ENCODE measurements at places on chromosomes 12 and 14. TPM values are rescaled to one million over a fixed set of nuclear protein-coding genes. Genes with fewer than 3 reads are reported as not detected.

DNA sequence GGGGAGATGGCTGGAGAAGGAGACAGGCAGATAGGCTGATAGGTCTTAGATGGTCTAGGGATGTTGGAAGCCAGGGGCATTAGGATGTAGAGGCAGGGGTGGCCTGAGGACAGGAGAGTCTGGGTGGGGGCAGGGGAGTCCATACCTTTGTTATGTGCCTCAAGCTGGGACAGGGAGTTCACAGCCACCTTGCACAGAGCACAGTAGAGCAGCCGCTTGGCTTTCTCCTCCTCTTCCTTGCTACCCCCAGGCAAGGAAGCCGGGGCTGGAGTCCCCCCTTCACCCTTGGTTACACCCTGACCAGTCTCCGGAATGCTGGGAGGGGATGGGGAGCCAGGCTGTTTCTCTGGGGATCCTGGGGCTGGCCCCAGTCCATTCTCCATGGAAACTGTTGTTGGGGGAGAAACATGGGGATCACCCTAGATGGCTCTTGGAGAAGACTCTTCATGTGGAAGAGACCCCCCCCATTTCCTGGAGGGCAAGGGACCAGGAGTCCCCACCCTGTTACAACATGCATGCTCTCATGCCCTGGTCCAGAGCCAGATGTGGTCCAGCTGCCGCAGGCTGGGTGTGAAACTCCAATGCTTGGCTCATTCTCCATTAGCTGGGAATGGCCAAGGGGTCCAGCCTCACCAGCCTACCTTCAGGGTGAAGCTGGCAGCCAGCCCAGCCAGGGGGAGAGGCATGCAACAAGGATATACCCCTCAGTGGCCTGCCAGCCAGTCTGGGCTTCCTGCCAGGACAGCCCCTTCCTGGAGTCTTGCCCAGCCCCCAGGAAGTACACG is 7.2 kb upstream of the GPR84 start:
- H3K27me3 ChIP-seq, result no peaks in the 10 kb centered on the region
- H3K27ac ChIP-seq, result no peak overlapping the region
- peaks cover 37% of the 10 kb centered on the region for H3K4me1 ChIP-seq
- no peak for DNase-seq
- no peaks in the 10 kb centered on the region for H3K36me3 ChIP-seq

CLEC4C gene
- total RNA-seq, result not detected

BICDL1 gene
- 1.5 TPM for total RNA-seq

- DNase-seq, result peak; percentile 93
- no peaks in the 10 kb centered on the region for H3K27me3 ChIP-seq
- H3K36me3 ChIP-seq, result no peaks in the 10 kb centered on the region
- H3K4me3 ChIP-seq, result no peak overlapping the region
- peaks cover 71% of the 10 kb centered on the region for H3K4me1 ChIP-seq
These were observed 19.6 kb downstream of the MLXIP start for GRCh38 chr12:122097927-122098756.

CCNB1IP1 gene
- total RNA-seq, result 39.6 TPM

- no peaks in the 10 kb centered on the region for H3K27me3 ChIP-seq
- DNase-seq, result no peak
- no peaks in the 10 kb centered on the region for H3K4me1 ChIP-seq
- no peak overlapping the region for H3K27ac ChIP-seq
These were observed 42.3 kb upstream of the MDM1 start for GRCh38 chr12:68374307-68374982.

- no peaks in the 10 kb centered on the region for H3K27me3 ChIP-seq
- no peak overlapping the region for H3K27ac ChIP-seq
- no peaks in the 10 kb centered on the region for H3K36me3 ChIP-seq
These were observed 93.0 kb downstream of the NTF3 start for GRCh38 chr12:5524769-5525436.

DNA sequence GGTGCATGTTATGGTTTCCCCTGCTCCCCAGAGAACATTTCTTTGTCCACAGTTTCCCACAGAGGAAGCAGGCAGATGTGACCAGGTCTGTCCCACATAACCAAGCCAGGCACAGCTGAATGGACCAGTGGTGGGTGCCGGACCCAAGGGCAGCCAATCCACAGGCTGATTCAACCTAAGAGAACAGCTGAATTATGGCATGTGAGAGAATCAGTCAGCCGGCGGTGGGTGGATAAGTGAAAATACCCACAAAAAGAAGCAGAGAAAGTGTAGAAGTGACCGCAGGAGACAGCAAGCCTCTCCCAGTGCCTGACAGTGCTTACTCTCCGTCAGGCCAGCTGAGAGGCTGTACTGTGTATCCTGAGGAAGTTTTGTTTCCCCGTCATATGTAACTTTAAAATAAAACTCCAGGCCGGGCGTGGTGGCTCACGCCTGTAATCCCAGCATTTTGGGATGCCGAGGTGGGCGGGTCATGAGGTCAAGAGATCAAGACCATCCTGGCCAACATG is 14.9 kb downstream of the GPRC5D start:
- H3K27me3 ChIP-seq, result no peaks in the 10 kb centered on the region
- H3K27ac ChIP-seq, result no peak overlapping the region
- no peak for DNase-seq
- no peaks in the 10 kb centered on the region for H3K36me3 ChIP-seq

GRCh38 chr12:57390174-57390573 is 40.7 kb downstream of the R3HDM2 start:
- no peaks in the 10 kb centered on the region for H3K27me3 ChIP-seq
- H3K4me1 ChIP-seq, result no peaks in the 10 kb centered on the region
- H3K36me3 ChIP-seq, result no peaks in the 10 kb centered on the region

GRCh38 chr12:88951860-88952561 is 371.7 kb upstream of the KITLG start:
- no peaks in the 10 kb centered on the region for H3K4me1 ChIP-seq
- no peaks in the 10 kb centered on the region for H3K36me3 ChIP-seq
- no peak for DNase-seq
- no peak overlapping the region for H3K27ac ChIP-seq

PXMP2 gene
- total RNA-seq, result 12.6 TPM

CEP83 gene
- total RNA-seq, result 28.3 TPM

KRT72 gene
- not detected for total RNA-seq

- H3K36me3 ChIP-seq, result no peaks in the 10 kb centered on the region
- H3K27me3 ChIP-seq, result no peaks in the 10 kb centered on the region
- H3K4me3 ChIP-seq, result no peak overlapping the region
- H3K27ac ChIP-seq, result no peak overlapping the region
These were observed 30.9 kb downstream of the ABCB9 start for GRCh38 chr12:122935318-122935717.

DNA sequence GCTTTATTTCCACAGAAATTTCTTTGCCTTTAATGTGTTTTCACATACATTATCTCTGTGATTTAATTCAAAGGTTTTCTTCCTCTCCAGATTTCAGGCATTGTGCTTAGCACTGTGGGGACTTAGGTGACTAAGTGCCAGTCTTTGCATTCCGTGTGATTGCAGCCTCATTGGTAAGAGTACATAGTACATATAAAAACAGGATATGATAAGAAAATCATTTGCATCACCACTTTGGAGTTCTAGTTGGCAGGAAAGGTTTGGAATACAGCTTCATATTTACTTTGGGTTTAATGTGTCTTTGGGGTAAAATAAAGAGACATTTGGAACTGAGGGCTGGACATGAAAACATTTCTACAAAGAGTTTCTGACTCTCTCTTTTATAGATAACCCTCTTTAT is 37.8 kb upstream of the C12orf75 start:
- H3K4me3 ChIP-seq, result no peak overlapping the region
- no peaks in the 10 kb centered on the region for H3K27me3 ChIP-seq
- H3K36me3 ChIP-seq, result no peaks in the 10 kb centered on the region
- H3K4me1 ChIP-seq, result no peaks in the 10 kb centered on the region
- H3K27ac ChIP-seq, result no peak overlapping the region

GRCh38 chr12:55057481-55057880 is 37.7 kb downstream of the NEUROD4 start:
- no peaks in the 10 kb centered on the region for H3K36me3 ChIP-seq
- no peak for DNase-seq
- H3K27me3 ChIP-seq, result no peaks in the 10 kb centered on the region
- H3K4me1 ChIP-seq, result no peaks in the 10 kb centered on the region
- no peak overlapping the region for H3K27ac ChIP-seq

DNA sequence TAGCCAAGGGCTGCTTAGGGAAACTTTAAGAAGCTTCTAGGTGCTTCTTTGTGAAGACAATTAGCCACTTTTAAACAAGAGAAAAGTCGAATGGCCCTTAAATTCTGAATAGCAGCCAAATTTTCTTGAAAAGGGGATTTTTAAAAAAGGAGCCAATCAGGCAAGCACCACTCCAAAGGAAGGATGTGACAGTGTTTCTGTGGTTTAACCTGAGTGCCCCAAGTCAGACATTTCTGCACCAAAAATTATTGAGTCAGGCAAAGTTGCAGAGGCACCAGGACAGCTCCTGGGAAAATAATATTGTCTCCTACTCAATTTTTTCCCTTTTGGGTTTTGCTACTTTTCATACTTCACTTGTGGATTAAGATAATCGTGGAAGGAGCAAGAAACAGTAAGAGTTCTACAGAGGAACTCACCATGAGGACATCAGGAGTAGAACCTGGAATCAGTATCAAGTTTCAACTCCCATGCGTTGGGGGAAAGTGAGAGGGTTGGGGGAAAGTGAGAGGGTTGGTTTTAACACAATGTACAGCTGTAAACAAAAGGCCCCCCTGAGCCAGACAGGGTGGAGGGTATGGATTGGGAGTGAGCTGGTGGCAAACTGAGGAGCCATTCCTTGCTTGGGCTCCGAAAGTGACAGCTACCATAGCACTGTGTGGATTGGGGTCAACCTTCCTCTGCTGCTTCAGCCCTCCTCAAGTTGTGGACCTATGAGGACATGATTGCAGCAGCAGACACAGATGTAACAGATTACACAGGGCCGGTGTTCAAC is 90.8 kb downstream of the SLC38A1 start:
- no peak for DNase-seq
- no peaks in the 10 kb centered on the region for H3K36me3 ChIP-seq
- no peak overlapping the region for H3K27ac ChIP-seq
- no peaks in the 10 kb centered on the region for H3K4me1 ChIP-seq
- no peak overlapping the region for H3K4me3 ChIP-seq

DNAH10 gene
- 0.25 TPM for total RNA-seq

- H3K27ac ChIP-seq, result peak overlapping the region; percentile 84
- H3K4me1 ChIP-seq, result peaks cover 53% of the 10 kb centered on the region
- H3K27me3 ChIP-seq, result no peaks in the 10 kb centered on the region
- H3K36me3 ChIP-seq, result no peaks in the 10 kb centered on the region
- no peak overlapping the region for H3K4me3 ChIP-seq
These were observed 24.5 kb downstream of the PPFIBP1 start for GRCh38 chr12:27548301-27549199.

GNB3 gene
- total RNA-seq, result not detected

- H3K4me1 ChIP-seq, result peaks cover 11% of the 10 kb centered on the region
- no peaks in the 10 kb centered on the region for H3K27me3 ChIP-seq
- peak; percentile 14 for DNase-seq
- no peak overlapping the region for H3K4me3 ChIP-seq
These were observed 233.5 kb downstream of the EFCAB11 start for GRCh38 chr14:89720741-89721729.

DNA sequence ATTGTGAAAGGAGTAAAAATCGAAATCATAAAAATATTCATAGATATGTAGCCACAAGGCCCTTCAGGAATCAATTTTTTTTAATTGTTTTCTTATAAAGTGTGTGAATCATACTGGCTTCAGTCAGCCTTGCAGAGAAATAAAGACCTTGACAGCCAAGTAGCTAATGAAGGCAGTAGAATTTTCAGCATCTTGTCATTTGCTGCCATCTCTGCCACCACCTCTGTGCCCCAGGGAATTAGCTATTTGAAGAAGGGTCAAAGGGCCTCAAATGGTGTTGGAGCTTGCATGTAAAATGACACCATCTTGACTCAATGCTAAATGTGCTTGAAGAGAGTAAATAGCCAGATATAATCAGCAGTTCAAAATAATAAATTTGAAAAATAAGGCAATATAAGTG is 359.4 kb upstream of the DCN start:
- H3K27ac ChIP-seq, result no peak overlapping the region
- H3K27me3 ChIP-seq, result no peaks in the 10 kb centered on the region
- H3K4me1 ChIP-seq, result no peaks in the 10 kb centered on the region
- H3K4me3 ChIP-seq, result no peak overlapping the region
- no peaks in the 10 kb centered on the region for H3K36me3 ChIP-seq
- DNase-seq, result no peak

DNA sequence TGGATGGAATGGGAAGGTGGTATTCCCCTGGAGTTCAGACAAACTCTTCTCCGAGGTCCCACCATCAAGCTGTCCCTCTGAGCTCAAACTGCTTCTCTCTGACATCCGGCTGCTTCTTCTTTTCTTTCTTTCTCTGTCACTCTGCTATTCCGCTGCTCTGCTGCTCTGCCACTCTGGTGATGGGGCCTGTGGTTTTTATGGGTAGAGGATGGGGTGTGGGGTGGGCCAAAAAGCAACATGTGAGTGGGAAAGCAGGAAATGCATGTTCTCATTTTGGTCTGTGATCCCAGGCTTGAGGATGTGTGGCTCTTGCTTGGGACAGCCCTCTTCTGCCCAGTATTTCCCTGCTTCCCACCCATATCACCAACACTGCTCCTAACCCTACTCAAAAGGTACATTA is 30.6 kb downstream of the CLECL1 start:
- H3K36me3 ChIP-seq, result no peaks in the 10 kb centered on the region
- H3K27me3 ChIP-seq, result no peaks in the 10 kb centered on the region
- DNase-seq, result no peak
- H3K4me1 ChIP-seq, result peaks cover 11% of the 10 kb centered on the region

DNA sequence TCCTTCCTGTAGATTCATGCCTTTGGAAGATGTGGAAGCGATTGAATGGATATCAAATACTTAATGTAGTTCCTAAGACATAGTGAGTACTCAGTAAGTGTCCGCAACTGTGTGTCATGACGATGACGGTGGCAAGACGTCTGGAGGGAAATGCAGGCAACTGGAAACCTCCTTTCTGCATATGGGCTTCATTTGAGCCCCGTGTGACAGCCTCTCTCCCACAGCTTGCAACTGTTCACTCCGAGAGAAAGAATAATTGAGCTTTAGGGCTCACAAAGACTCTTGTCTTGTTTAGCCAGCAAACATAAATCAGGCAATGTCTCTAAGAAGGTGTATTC is 6.9 kb downstream of the CFAP251 start:
- H3K4me1 ChIP-seq, result peaks cover 7% of the 10 kb centered on the region
- DNase-seq, result no peak
- H3K36me3 ChIP-seq, result no peaks in the 10 kb centered on the region
- no peak overlapping the region for H3K4me3 ChIP-seq
- no peaks in the 10 kb centered on the region for H3K27me3 ChIP-seq

NYNRIN gene
- 11.0 TPM for total RNA-seq

MMP19 gene
- 6.0 TPM for total RNA-seq

- H3K27ac ChIP-seq, result no peak overlapping the region
- no peak for DNase-seq
- H3K4me3 ChIP-seq, result no peak overlapping the region
- H3K27me3 ChIP-seq, result no peaks in the 10 kb centered on the region
- no peaks in the 10 kb centered on the region for H3K4me1 ChIP-seq
- no peaks in the 10 kb centered on the region for H3K36me3 ChIP-seq
These were observed 63.0 kb upstream of the HMGA2 start for GRCh38 chr12:65761301-65761700.

DNA sequence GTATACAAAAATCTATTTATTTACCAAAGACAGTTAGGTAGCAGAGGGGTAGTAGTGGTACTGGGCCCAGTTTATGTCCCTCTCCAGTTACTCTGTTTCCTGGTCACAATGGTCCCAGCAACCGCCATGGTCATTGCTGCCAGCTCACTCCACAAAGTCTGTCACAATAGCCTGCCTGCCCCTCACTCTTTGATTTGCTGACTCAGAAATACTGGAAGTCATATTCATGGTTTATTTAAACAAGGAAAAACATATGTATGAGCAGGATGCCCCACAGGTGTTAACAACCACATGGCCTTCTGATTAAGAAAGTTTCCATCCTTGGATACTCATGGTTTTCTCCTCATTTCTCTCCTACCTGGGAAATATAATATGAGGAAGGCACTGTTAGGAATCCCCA is 49.2 kb downstream of the TSHR start:
- no peaks in the 10 kb centered on the region for H3K27me3 ChIP-seq
- no peaks in the 10 kb centered on the region for H3K4me1 ChIP-seq
- H3K36me3 ChIP-seq, result no peaks in the 10 kb centered on the region
- no peak overlapping the region for H3K27ac ChIP-seq
- no peak for DNase-seq

CTSG gene
- not detected for total RNA-seq
